Motor neuron (in vitro differentiated cells): ENCODE measurements at places on chromosomes 7 and 10. TPM values are rescaled to one million over a fixed set of nuclear protein-coding genes. Genes with fewer than 3 reads are reported as not detected.

GRCh38 chr10:71550628-71551027 lies 153.9 kb downstream of the CDH23 start:
- no peak for ATAC-seq

The FGL2 gene
- total RNA-seq, result 0.04 and 0.32 TPM in 2 replicates

The EPO gene
- not detected in 2 replicates for total RNA-seq

DNA sequence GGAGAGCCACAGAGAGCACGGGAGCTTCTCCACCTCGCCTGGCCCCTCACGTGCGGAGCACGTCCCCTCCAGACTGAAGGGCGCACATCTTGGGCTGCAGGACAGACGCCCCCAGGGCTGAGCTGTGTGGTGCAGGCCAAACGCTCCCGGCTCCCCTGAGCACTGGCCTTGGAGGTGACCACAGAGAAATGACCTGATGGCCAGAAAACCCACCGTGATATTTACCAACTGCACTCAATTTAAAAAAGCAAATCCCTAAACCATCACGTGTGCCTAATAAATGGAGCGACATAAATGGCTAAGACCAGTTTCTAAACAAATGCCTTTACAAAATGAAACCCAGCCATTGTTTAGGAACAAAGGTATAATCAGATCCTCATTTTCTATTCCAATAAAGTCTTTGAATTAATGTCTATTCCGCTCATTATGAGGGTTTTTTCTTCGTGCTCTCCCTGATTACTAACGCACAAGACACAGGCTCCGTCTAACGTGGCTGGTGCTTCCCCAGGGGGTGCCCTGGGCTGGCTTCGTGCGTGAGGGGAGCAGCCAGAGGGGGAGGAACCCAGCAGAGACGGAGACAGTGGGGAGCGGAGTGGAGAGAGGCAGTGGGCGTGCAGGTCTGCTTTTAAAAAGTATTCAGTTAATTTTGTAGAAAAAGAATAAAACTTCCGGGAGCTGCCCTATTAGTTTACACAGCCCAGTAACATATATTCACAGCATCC lies 190.3 kb downstream of the DNAJB6 start:
- peak; percentile 67 for ATAC-seq

GRCh38 chr10:130230611-130231010 lies 94.4 kb downstream of the GLRX3 start:
- ATAC-seq, result no peak

The CNTNAP2 gene
- total RNA-seq, result 25.4 and 37.2 TPM in 2 replicates

GRCh38 chr10:84427903-84428650 lies 99.7 kb downstream of the CCSER2 start:
- no peak for ATAC-seq

- ATAC-seq, result no peak
Measured at GRCh38 chr7:4201566-4201965, 480.5 kb upstream of the FOXK1 start.

GRCh38 chr10:62724465-62724864 lies 80.1 kb upstream of the ADO start:
- no peak for ATAC-seq

DNA sequence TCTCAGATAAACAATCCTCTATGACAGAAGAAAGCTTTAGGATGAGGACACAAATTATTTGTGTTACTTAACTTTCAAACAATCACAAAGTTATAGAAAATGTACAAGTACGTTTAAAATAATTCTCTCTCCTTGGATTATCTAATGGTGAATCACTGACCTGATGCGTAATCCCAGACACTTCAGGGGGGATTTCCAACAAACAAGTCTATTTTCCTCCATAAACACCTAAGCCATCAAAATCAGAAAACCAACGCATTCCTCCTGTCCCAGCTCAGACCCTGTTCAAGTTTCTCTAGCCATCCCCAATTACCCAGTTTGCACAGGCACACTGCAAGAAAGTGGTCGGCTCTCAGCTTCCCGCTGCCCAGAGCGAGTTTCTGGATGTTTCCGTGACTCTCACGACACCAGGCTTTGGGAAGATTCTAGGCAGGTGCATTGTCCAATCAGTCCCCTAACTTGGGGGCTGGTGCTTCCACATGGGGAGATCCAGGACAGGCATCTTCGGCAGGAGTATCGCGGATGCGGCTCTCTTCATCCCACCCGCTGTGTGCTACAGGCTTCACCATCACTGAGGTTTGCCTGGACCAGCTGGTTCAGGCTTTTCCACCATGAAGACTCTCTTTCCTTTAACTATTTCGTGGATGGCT lies 200.0 kb downstream of the ZMYND11 start:
- ATAC-seq, result no peak
